Lung microvascular endothelial cell (primary cell): ENCODE measurements at places on chromosomes 4 and X. TPM values are rescaled to one million over a fixed set of nuclear protein-coding genes. Genes with fewer than 3 reads are reported as not detected.
A peak's percentile ranks its signal among the peaks of the same experiment; 100 is the strongest.

EXOC1L gene
- total RNA-seq, result not detected in 2 replicates

- DNase-seq, result peak; percentile 46
These were observed 12.8 kb downstream of the APLN start for GRCh38 chrX:129641941-129642340.

DNA sequence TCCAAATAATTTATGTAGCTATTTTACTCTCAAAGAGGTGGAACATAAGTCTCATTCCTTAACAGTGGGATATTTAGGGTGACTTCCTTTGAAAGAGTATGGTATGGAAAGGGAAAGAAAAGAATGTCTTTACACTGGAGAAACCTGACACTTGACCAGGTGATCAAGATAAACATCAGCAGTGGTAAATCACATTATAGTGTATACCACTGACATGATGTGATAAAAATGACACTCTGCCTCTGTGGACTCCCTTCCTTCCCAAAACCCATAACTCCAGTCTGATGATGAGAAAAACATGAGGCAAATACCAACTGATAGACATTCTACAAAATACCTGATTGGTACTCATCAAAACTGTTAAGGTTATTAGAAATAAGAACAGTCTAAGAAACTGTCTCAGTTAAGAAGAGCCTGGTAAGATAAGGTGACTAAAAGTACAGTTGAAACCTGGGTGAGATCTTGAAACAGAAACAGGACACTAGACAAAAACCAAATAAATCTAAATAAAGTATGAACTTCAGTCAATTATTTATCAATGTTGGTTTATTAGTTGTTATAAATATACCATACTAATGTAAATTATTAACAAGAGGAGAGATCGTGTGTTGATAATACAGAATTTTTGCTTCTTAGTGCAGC lies 144.2 kb upstream of the PCDH18 start:
- DNase-seq, result no peak

DNA sequence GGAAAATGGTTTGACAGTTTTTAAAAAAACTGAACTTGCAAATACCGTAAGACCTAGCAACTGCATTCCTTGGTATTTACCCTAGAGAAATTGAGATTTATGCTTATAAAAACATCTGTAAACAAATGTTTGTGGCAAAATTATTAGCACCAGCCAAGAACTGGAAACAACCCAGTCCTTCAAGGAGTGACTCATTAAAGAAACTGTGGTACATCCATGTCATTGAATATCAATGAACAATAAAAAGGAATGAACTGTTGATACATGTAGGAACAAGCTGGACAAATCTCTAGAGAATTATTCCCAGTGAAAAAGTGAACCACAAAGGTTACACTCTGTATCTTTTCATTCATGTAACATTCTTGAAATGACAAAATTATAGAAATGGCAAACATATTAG lies 240.2 kb upstream of the ADAMTS3 start:
- DNase-seq, result no peak
